ENCODE measurements at places on chromosomes 6 and 20.

DNA sequence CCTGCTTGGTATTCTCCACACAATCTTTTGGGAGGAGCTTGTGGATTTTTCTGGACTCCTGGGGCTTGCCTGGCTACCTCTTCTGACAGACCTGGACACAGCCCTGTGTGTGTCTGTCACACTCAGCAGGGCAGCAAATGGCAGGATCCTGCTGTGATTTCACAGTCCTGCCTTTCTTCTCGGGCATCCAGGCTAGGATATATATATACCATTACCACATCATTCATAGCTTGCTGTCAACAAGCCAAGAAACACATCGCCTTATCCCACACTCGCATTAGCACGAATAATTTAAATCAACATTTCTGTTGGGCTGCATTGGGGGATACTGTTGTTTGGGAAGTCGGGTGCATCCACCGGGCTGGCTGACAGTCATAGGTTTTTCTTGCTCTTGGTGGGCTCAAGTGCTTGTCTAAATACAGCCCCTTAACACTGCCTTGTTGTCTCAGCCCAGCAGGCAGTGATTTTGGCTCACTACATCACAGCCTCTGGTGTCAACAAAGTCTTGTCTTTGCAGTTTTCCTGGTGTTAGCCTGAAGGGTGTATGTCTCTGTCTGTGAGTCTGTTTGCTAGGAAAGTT is 154.9 kb upstream of the FERMT1 start:
- no peak for DNase-seq

DNA sequence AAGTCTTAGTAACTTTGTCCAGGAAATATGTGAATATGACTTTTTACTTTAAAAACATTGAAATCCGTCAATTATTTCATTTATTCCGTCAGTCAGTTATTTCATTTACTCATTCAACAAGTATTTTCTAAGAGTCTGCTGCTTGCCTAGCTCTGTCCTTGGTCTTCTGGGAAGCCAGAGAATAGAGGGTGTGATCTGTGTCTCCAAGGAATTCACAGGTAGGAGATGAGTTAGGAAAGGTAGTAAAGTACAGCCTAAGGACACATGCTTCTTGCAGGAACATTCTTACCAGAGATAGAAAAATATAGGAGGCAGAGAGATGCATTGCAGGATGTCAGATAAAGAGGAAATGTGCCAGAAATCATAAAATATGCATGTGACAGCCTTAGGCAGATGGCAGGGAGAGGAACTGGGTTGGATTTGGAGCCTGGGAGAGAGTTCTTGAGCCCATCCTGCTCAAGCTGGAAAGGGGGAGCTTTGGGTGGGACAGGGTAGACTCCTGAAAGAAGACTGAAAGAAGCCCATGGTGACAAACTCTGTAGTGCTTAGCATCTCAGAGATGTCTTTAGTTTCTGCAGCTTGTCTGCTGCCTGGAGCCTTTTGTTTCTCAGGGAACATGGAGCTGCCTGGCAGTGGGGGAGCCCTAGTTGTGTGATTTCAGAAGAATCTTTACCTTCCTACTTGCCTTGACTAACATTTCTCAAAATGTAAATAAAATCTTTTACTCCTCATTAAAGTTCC is 3.5 kb downstream of the SH3BGRL2 start:
- DNase-seq = no peak

DNA sequence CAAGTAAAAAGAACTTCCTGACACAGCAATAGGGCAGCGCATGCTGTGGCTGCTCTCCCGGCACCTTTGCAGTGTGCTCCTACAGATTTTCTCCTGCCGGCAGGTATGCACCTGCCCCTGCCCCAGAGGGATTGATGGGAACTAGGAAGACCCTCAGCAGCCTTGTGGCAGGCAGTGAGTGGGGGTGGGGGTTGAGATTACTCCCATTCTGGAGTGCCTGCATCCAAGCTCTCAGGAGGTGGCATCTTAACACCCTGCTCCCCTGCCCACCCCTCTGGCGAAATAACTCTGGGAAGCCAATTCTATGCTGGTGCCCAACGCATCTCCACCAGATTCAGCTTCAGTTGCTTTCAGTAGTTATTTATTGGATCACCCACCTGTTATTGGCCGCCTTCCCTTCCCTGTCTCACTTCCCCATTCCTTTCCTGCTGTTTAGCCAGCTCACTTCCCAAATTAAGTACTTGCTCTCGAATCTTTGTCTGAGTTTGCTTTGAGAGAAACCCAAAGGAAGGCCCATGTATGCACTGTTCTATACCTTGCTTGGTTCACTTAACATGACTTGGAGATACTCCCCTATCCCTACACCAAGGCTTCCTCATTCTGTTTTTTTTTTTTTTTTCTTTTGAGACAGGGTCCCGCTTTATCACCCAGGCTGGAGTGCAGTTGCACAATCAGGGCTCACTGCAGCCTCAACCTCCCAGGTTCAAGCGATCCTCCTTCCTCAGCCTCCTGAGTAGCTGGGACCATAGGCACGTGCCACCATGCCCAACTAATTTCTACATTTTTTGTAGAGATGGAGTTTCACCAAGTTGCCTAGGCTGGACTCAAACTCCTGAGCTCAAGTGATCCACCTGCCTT is 29.3 kb upstream of the SLC23A2 start:
- no peak for DNase-seq

DNA sequence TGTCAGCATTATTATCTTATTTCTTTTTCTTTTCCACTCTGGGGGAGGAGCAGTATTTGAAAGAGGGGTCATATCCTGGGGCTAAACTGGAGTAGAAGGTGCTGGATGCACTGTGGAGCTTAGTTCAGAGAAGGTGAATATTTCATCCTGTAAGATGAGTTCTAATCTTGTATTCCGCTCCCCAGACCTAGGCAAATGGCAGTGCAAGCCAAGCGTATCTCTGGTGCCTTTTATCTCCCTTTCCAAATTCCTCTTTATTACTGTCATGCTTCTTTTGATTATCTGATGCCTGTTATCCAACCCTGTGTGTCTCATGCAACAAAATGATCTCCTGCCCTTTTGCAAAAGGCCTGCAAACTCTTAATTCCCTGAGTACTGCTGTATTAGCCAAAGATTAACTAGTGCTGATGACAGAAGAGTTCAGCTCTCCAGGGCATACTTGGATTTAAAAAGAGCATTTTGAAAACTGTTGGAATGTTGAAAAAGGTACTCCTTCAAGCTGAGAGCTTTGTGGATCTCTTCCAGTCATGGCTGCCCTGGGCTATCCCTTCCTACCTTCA is 138.0 kb downstream of the CARMIL1 start:
- no peak for DNase-seq

GRCh38 chr6:100382767-100383195 is 81.9 kb downstream of the SIM1 start:
- no peak for DNase-seq

GRCh38 chr20:14288341-14289330 is 48.8 kb downstream of the FLRT3 start:
- DNase-seq = no peak

DNA sequence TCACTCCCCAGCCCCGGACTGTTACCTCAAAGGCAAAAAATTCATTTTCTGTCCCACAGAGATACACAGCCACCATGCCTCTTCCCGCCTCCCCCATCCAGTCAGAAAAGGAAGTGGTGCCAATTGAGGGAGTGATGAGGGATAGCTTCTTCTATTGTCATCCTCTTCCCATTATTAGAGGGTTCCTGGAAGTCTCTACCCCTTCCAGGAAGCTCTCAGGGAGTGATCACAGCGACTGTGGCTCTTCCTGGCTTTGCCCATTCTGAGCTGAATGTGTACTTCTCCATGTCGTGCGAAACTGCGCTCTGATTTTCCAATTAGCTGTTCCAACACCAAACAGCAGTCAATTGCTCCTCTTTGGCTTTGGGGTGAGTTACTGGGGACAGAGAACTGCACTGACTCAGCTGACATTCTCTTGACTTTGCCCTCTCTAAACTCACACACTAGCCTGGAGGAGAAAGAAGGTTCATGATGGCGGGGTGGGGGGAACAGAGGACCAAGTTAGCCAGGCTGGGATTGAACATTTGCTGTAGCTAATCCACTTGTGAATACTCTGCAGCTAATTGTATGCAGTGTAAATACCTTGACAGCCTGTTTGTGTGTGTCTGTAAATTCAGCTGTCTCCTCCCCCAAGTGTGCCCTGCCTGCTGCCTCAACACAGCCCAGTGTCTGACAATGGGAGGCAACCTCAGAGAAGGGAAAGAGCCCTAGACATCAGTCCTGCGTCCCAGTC is 2.4 kb upstream of the MDGA1 start:
- no peak for DNase-seq

DNA sequence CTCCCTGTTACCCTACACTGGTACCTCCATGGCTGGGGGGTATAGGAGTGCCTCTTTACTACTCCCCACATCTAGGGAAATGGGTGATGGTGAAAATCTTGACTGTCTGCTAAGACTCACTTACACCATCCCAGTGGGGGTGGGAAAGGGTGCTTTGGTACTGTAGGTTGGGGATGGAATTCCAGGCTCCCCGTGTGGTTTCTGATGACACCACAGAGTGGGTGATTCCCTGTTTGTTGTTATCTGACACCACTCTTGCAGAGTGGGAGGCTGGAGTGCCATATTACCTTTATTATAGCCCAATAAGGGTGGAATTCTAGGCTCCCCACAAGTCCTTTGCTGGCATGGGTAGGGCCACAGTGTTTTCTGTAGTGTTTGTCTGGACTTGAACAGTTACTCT is 264.6 kb upstream of the MAN1A1 start:
- DNase-seq = no peak

DNA sequence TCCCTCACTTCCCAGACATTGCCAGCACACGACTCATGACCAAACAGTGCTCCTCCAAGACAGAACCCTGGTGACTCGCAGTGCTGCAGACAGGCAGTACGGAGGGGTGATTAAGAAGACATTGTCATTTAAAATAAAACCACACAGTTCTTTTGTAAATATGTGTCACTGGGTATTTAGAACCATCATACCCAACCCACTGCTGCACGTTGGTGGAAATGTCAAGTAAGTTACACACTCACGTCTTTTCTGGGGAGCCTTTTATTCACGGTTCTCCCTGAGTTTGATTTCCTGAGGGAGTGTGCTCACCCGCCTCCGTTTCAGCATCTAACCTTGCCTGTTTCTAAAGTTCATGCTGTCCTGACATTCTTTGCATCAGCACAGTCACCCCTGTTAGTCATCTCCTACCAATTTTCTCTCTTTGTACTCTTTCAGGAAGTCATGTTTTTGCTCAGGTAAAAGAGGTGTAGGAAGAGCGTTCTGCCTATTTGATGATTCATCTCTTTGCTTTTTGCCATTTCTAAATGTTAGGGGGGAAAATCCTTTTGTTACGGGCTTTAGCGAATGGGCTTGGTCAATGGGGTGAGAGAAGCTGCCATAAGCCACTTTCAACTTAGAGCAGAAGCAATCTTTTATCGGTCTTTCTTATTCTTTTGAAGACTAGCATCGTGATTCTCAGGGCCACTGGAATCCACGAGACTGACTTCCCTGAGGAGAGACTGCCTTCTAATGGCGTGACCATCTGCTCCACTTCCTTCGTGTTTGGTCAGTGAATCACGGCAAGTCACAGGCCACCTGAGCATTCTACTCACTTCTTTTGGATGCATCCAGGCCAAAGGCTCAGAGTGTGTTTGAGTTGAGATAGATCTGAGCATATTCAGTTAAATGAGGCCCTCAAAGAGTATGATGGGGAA is 512.8 kb upstream of the JARID2 start:
- no peak for DNase-seq

DNA sequence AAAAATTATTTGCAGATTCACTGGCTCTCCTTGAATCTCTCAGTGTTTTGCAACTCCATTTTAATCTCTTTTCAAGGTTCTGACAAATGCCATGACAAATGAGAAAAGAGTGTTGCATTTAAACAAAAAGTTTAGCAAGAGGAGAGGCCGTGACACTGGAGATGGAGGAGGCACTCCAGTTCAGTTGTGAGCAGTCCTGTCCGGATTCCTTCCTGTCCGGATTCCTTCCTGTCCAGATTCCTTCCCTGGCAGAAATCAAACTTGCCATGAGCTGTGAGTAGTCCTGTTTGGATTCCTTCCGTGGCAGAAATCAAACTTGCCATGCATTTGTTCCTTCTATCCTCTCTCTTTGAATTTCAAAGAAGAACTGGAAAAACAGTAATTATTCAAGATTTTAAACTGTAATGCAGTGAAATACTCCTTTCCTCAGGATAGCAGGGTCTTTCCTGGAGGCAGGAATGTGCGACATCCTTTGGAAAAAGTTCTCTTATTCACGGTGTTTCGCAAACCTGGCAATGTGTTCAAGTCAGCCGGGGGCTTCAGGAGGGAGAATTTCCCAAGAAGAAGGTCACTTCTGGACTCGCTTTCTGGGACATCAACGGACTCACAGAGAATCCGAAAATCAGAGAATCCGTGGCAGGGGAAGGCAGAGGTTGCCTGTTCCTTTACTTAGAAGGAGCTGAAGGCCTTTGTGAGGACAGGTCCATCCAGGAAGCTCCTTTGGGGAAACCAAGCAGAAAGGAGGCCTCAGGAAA is 48.7 kb upstream of the DACT2 start:
- DNase-seq = no peak

DNA sequence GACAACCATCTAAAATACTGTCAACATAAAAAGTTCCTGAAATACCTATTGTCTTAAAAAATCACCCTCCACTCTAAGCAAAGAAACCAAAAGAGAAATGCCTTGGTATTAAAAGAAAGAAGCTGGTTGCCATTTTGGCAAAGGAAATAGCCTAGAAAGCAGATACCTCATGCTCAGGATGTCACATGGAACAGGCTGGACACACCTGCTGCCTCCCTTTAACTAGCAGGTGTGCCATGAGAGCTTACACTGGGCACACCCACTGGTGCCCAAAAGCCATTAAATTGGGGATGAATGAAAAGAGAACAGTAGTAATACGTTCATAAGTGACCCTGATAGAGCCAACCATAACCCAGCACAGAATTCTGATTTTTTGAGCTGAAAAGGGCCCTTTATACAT is 1.5 kb downstream of the SLC23A2 start:
- no peak for DNase-seq

DNA sequence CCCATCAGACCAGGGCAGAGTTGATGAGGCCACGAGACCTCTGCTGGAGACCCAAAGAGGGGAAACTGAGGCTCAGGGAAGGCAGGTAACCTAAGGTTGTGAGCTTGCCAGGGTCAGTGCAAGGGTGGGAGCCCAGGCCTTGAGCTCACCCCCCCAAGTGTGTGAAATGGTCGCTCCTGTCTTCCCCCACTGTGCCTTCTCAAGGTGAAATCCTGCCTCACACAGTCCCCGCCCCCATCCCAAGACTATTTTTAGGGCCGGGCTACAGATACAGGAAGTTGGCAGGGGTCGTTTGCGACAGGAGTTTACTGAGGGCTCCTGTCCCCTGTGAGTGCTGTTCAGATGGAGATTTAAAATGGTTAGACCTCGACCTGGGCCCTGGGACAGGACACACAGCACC is 18.7 kb upstream of the GATA5 start:
- DNase-seq = no peak

DNA sequence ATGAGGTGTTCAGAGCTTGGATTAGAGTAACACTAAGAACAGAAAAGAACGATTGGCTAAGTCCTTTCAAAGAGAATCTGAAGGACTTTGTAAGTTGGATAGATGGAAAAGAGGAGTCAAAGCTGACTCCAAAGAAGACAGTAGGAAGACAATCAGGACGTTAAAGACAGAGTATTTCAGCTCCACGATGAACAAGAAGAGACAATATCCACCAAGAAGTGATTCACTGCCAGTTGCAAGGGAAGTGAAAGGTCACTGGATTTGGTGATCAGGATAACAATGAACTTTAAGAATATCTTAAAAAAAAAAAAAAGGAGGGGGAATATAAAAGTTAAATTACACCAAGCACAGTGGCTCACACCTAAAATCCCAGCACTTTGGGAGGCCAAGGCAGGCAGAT is 17.9 kb downstream of the REPS1 start:
- DNase-seq = no peak

GRCh38 chr6:117976030-117976651 is 69.1 kb downstream of the SLC35F1 start:
- no peak for DNase-seq

GRCh38 chr6:52503851-52504781 is 72.7 kb downstream of the TRAM2 start:
- DNase-seq = no peak

Measured in T follicular helper cell (primary cell).